ENCODE measurements at places on chromosomes 2 and 18.

- no peak for DNase-seq
Observed at GRCh38 chr2:179511105-179511789, 246.6 kb upstream of the SESTD1 start.

DNA sequence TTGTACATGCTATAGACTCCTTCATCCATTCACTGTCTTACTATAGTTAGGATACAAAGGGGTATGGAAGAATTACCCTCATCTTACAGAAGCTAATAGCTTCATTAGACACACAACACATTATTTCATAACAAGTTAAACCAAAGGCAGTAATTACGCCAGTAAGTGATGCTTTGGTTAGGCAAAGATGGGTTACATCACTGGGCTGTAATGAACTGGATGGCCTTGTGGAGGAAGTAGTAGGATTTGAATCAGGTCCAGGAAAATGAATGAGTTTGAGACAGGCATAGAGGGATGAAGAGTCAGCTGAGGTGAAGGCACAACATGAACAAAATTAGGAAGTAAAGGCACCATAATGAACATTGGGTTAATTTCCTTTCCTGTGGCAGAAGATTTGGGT lies 80.1 kb downstream of the SOCS6 start:
- DNase-seq, result no peak

DNA sequence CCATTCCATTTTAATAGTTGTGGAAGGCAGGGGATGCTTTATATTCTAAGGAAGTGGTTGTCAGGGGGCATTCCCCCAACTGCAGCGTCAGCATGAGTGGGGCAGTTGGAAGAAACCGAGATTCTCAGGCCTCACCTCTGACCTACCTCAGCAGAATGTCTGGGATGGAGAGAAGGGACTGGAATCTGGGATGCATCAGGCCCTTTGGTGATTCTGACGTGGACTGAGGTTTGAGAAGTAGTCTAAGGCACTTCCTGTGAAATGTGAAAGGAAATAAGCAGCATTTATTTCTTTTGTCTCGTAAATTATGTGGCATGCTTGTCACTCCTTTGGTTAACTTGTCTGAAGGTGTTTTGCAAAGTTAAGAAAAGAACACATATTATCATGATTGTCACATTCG lies 540.7 kb upstream of the NETO1 start:
- DNase-seq, result no peak

- DNase-seq, result no peak
Observed at GRCh38 chr2:238461916-238462315, 35.2 kb downstream of the ASB1 start.

DNA sequence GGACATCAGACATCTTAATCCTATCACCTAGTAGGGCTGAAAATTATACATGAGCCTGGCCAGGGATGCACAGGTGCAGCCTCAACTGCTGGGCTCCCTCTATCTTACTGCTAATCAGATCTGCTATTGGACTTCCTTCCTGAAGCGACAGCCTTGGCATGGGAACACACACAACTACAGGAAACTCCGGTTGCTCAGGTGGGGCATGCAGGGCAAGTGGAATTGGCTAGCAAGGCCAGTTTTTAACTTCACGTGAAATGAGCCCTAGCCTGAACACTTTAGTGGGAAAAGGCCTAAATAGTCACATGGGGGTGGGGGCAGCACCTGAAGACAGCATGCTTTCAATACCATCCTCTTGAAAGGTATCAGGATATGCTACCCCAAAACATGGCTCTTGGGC lies 147.9 kb upstream of the NCKAP5 start:
- DNase-seq, result no peak

GRCh38 chr2:19868701-19869580 lies 32.8 kb downstream of the TTC32 start:
- peak; percentile 45 for DNase-seq

- DNase-seq, result no peak
Observed at GRCh38 chr2:214881647-214882202, 72.2 kb upstream of the BARD1 start.

- DNase-seq, result no peak
Observed at GRCh38 chr2:218722876-218723785, 12.5 kb downstream of the TTLL4 start.

- DNase-seq, result no peak
Observed at GRCh38 chr2:8684878-8685696, 3.2 kb downstream of the ID2 start.

- DNase-seq, result no peak
Observed at GRCh38 chr18:24138409-24138788, 463 bp upstream of the CABYR start.

- no peak for DNase-seq
Observed at GRCh38 chr2:206217166-206217565, 57.3 kb upstream of the ZDBF2 start.

GRCh38 chr2:144233733-144234541 lies 286.0 kb downstream of the ZEB2 start:
- DNase-seq, result no peak

DNA sequence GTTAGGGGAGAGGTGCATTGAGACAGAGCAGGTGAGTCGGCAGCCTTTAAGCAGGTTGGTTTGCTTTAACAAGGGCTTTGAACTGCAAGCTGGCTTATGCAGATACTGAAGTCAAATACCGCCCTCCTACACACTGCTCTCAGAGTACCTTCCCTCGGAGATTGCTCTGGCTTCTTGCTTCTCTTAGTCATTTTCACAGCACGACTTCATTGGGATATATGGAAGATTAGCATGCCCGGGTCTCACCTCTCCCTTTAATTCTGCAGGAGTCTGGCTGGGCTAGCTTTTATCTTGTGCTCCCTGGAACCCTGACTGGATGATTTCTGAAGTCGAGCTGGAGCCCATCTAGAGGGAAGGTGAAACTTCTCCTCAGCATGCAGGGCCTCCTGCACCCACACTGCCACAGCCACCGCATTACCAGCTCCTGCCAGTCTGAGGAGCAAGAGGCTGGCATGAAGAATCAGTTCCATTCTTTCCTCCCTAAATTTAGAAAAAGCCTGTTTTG lies 395.5 kb upstream of the HNRNPA3 start:
- DNase-seq, result no peak

DNA sequence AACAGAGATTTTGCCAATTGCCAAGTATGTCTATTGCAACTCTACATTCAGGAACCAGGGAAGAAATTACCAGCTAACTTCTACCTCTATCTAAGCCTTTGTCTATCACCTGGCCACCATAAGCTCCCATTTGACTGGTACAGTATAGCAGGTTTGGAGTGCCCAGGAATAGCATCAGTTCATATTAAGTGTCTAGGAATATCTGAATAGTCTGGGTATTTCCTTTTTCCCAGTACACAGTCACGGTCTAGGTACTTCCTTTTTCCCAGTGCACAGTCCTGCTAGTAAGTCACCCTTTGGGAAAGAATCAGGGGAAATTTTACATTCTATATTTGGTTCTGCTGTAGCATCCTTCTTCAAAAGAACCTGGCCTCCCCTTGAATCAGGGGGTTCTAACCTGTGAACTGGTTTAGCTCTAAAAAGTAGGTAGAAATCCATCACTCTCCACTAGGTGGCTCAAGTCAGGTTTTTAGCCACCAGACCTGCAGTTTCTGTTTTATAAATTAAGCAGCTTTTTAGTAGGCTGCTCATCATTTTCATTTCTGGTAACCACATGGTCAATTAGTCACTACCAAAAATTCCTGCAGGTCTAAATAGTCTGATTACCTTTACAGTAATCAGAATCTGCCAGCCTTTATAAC lies 49.3 kb upstream of the DNAJC10 start:
- DNase-seq, result no peak

DNA sequence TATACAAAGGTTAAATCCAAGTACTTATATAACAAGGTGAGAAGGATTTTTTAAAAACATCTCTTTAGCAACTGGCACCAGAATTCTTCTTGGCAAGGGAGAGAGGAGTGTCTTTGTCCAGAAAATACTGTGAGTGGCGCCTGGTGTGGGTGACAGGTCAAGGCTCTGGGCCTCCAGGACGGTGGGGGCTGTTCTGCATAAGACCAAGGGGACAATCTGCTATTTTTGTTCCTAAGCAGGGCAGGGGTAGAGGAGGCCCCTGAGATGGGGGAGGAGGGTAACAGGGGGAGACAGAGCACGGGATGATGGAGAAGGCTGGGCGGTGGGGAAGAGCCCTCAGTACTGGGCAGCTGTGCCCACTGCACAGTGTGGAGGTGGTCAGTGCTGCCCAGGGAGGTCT lies 51.6 kb upstream of the TAF1B start:
- DNase-seq, result no peak

- DNase-seq, result no peak
Observed at GRCh38 chr18:23068570-23069310, 66.5 kb upstream of the CABLES1 start.

DNA sequence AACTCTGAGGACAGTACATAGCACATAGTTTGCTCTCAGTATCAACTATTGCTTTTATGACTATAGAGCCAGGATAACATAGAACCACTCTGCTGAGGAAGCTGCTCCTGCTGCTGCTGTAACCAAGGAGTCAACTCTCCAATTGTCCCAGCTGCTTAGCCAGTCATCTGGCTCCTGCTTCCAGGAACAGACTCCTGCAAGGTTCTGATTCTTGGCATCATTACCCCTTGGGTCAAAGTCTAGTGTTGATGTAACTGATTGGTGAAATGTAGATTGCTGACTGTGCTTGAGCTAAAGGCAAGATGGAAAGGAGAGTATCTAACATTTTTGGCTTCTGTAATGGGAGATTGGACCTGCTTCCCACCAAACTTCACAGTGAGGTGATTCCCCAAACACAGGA lies 261.9 kb upstream of the FSHR start:
- no peak for DNase-seq

- no peak for DNase-seq
Observed at GRCh38 chr18:74139888-74140287, 7.7 kb downstream of the FBXO15 start.

- DNase-seq, result no peak
Observed at GRCh38 chr2:46000660-46001059, 296.5 kb upstream of the EPAS1 start.

- DNase-seq, result no peak
Observed at GRCh38 chr18:63187223-63187574, 132.4 kb downstream of the BCL2 start.

GRCh38 chr18:3452750-3453539 lies 3.0 kb downstream of the TGIF1 start:
- DNase-seq, result no peak

DNA sequence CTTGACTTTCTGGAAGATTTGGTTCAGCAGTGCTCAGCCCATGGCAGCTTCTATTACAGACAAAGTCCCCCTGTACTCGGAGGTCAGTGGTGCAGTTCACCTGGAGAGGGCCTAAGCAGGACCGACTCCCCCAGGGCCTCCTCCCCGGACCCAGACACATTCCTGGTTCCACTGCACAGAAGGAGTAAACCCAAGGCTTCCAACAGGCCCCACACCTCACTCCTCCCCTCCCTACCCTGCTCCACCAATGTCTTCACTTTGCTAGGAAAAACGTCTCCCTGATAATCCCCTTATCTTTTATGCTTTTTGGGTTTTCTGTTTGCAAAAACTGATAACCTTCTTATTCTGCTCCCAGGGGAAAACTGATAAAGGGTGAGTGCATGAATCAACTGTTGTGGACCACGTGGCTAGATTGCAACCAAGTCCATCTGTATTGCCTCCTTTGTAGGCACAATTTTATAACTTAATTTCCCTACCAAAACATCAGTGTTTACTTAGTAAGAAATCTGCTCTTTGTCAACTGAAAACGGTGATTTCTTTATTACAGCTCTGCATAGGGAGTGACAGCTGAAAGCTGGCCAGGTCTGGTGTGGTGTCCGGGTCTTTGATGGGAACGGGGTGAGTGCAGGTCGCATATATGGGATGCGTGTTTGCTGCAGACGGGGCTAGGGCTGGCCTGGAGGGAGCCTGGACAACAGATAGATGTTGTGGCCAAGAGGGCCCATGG lies 202.5 kb downstream of the GLI2 start:
- no peak for DNase-seq

- DNase-seq, result no peak
Observed at GRCh38 chr2:56170988-56171387, 12.8 kb upstream of the CCDC85A start.

DNA sequence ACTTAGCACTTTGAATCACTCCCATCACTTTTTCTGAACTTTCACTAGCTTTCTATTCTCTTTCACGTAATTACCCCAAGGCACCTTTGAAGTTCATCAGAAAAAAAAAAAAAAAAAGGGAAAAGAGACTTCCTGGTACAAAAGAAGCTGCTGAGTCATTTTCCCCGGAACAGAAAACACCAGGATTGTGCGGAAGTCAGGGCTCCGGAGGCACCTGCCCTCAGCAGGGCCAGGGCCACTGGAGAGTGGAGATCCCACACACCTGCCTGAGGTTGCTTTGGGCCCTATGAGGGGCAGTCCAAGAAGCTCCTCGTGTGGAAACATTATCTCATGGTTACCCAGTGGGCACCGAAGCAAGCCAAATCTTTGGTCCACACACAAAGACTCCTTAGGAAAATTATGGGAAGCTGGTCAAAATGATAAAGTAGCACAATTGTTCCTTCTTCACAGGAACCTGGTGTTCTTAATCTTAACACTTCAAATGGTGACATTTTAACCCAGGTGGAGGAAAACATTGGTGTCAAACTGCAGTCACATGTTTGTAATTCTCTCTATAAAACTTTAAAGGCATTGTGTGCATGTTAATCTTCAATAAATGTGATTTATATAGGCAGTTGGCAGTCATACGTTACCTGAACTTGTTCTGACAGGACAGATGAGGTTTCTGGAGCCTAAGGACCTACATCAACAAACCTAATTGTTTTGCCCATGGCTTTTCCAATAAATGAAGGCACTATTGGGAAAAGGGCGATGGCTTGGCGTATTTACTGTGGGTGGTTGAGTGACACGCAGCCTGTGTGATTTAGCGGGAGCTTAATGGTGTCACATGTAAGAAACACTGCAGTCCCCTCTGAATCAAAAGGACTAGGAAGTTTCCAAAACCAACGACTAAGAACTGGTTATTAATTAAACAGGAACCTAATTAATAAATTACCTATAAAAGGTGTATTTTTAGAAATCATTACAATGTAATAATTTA lies 23.4 kb upstream of the FAM110C start:
- no peak for DNase-seq

- DNase-seq, result no peak
Observed at GRCh38 chr2:64727013-64727767, 73.5 kb upstream of the SERTAD2 start.

- no peak for DNase-seq
Observed at GRCh38 chr18:10201659-10202058, 252.8 kb upstream of the APCDD1 start.

GRCh38 chr2:227450311-227450841 lies 21.6 kb upstream of the AGFG1 start:
- DNase-seq, result no peak

DNA sequence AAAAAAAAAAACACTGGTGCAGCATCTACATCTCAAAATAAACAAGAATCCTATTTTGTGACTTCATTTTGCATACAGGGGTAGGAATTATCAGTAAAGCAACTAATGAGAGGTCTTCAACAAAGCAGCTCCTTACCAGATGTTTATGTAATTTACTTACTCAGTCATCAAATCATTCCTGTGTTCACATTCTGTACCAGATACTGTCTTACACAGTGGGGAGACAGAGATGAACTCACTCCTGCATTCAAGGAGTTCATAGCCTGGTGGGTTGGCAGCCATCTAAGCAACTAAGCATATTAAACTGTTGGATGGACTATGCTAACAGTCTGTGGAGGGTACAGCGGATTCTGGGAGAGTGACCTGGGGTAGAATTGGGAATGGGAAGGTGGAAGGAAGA lies 169.0 kb downstream of the OSR1 start:
- no peak for DNase-seq

GRCh38 chr2:102256276-102256675 lies 55.1 kb upstream of the IL1RL1 start:
- DNase-seq, result no peak

- DNase-seq, result no peak
Observed at GRCh38 chr2:175080479-175080878, 75.3 kb upstream of the CHN1 start.

GRCh38 chr2:151765760-151766410 lies 31.6 kb upstream of the NEB start:
- no peak for DNase-seq
